Skeletal muscle tissue (tissue), 5 donors: ENCODE measurements at places on chromosomes 3 and 15. TPM values are rescaled to one million over a fixed set of nuclear protein-coding genes. Genes with fewer than 3 reads are reported as not detected.

KBTBD13 gene
- 1.6 TPM for total RNA-seq

SEMA3B gene
- 19.8 TPM for total RNA-seq

C3orf20 gene
- 0.52 TPM for total RNA-seq

CCRL2 gene
- total RNA-seq, result 1.6 TPM

HGD gene
- total RNA-seq, result not detected

CCDC9B gene
- 2.1 TPM for total RNA-seq

SLC12A8 gene
- 1.0 TPM for total RNA-seq

DZIP3 gene
- 14.6 TPM for total RNA-seq

TMIE gene
- total RNA-seq, result 1.0 TPM

EXD1 gene
- not detected for total RNA-seq

PSMA4 gene
- total RNA-seq, result 86.6 TPM

GABRR3 gene
- total RNA-seq, result not detected
